ENCODE measurements at places on chromosomes 4 and X.

GRCh38 chr4:77501851-77502250 lies 103.8 kb upstream of the CXCL13 start:
- no peak for DNase-seq

DNA sequence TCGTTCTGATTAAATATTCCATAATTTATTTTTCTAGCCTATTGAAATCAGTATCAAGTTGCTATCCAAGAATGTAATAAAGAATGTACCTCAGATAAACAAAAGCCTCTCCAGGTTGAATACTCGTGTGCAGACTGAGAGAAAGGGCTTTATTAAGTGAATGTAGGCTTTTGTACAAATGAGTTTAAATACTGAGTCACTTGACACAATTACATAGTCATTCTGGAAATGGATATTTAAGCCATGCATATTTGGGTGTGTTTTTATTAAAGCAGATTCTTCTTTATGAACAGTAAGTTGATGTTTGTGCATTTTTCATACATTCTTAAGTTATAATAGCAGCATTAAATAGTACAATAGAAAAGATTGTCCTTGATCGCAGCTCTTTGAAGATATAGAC lies 139.8 kb upstream of the GK2 start:
- DNase-seq, result no peak

- DNase-seq, result no peak
These were observed 114.3 kb downstream of the GABRB1 start for GRCh38 chr4:47145630-47146029.

GRCh38 chr4:76753814-76754213 lies 144.1 kb downstream of the SOWAHB start:
- DNase-seq, result no peak

- no peak for DNase-seq
These were observed 10.1 kb upstream of the SH3TC1 start for GRCh38 chr4:8188743-8189550.

DNA sequence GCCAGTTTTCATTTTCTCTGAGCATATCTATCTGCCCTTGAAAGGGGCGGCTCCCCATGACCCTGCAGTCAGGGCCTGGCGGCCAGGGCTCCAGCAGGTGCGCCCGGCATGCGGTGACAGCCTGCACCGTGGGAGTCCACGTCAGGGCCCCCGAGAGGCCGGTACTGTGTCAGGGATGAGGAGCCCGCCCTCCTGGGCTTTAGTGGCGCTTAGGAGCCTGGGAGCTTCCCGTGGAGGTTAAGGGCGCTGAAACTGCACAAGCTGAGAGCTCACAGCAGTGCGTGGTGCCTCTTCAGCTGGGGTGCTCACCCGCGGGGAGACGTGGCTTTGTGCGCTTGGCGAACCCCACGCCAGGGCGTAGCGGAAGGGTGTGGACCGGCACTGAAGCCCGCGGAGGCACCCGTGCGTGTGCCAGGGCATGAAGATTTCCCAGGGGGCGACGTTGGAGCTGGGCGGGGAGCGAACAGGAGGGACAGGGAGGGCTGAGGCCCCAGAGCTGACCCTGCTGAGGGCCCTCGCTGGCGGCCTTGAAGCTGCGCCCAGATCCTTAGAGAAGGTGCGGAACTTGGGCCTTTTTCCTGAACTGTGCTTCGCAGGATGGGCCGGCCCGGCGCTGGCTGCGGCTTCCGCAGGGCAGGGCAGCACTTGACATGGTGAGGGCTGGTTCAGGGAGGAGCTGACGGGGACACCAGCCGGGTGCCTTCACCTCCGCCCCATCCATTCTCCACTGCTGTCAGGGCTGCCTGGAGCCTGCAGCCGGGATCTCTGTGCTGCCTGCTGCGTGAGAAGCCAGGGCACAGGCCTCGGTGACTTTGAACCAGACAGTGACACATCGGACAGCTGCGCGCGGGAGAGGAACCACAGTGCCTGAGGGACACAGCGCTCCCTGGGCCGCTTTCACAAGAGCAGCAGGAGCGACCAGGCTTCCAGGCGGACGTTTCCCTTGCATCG lies 32.9 kb downstream of the HTT-AS start:
- no peak for DNase-seq

- DNase-seq, result no peak
These were observed 137.4 kb upstream of the AGA start for GRCh38 chr4:177579649-177580048.

DNA sequence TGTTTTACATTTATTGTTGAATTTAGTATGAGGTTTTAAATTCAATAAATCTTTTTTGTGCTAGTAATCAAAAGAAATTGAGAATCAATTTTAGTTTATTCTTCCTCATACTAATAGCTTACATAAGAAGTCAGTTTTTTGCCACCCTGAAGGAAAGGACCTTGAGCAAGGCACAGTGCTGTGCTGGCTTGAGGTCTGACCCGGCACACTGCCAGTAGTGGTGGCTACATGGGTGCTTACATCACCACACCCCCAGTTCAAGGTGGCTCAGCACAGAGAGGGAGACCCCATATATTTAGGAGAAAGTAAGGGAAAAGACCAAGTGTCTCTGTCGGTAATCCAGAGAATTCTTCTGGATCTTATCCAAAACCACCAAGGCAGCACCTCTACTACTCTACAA lies 86.0 kb upstream of the LANCL3 start:
- no peak for DNase-seq

GRCh38 chr4:88843067-88843685 lies 145.5 kb upstream of the NAP1L5 start:
- DNase-seq, result no peak

- no peak for DNase-seq
These were observed 73.8 kb upstream of the DCLK2 start for GRCh38 chr4:150004481-150004880.

DNA sequence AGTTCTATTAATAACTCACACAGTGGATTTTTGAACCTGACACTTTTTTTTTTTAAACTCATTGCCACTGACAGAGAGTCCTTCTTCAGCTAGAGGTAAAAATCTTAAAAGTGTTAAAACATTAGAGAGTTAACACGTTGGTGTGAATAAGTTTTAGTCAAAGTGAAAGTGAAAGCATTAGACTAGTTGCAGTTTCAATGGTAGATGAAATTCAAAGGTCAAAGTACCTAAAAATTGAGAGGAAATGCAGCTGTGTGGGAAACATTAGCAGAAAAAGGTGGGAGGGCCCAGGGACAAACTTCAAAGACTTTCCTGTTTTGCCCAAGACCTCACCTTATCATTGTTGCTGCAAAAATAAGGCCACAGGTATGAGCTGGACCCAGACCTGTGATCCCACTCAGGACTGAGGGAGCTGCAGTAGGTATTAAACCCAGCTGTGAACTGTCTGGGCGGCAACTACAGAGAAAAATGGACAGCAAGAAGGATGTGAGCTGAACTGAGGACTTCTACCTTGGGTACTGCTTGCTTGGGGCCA lies 17.6 kb upstream of the GABRA4 start:
- DNase-seq, result no peak

DNA sequence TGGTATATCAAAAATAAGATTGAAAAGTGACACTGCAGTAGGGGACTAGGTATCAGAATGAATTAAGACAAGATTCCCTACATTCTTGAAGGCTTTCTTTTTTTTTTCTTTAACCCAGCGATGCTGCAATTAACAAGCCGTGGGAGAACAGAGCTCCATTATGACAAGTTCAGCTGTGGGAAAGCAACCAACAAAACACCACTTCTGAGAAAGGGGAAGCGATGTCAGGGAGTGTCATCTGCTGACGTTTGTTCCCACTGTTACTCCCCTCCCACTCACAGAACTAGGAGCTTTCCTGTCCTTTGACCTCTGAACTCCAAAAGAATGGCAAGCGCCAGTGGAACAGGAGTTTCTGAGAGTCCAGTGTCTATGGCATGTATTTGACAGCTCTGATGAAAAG lies 90.2 kb upstream of the SLITRK2 start:
- DNase-seq, result no peak

DNA sequence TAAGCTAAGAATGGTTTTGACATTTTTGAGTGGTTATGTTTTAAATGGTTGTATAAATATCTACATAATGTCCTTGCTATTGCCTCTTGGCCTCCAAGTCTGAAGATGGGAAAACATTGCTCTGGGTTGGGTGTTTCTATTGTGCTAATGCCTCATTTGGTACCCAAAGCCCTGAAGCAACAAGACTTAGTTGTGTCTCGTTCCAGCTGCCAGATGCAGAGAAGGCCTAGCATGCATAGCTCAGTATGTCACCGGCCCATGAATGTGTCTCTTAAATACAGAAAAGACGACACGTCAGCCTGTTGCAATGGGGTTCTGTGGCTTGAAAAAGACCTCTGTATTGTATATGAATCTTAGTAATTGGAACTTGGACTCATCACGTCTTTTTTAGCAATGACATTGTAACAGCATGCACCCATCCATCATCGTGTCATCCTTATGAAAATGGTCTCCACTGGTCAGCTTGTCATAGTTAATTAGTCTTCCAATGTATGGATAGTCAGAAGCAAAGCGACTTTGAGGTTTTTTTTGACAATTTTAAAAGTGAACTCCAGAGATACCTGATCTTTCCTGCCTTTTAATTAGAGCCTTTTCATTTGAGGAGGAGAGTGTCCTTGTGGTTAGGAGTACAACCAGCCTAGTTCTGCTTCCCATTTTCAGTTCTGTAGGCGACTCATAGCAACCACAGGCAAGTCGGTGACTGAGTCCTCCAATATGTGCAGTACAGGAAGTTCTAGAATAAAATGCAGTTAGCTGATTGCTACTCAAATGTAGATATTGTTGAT lies 126.4 kb upstream of the GATB start:
- no peak for DNase-seq

DNA sequence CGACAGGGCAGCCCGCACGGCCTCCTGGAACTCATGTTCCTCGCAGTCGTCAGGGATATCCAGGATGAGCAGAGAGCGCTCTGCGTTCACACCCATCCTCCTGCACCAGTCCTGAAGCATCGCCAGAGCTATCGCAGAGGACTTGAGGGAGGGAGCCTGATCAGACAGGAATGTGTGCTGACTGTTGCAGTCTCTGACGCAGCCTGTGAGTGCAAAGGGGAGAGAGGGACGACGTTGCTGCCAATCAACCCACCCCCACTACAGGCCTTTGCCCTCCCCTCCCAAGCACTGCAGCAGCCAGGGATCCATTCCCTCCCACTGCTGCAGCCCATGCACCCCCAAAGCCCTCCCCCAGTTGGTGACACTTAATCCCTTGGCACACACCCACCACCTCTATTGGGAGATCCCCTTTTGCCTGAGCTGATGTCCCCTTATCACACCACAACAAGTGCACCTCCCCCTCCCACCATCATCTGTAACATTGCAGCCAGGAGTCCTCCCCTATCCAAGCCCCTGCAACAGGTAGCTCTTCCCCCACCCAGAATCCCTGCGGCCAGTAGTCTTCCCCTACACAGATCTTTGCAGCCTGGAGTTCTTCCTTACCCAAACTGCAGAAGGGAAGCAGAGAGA lies 897 bp downstream of the PNMA6F start:
- no peak for DNase-seq

DNA sequence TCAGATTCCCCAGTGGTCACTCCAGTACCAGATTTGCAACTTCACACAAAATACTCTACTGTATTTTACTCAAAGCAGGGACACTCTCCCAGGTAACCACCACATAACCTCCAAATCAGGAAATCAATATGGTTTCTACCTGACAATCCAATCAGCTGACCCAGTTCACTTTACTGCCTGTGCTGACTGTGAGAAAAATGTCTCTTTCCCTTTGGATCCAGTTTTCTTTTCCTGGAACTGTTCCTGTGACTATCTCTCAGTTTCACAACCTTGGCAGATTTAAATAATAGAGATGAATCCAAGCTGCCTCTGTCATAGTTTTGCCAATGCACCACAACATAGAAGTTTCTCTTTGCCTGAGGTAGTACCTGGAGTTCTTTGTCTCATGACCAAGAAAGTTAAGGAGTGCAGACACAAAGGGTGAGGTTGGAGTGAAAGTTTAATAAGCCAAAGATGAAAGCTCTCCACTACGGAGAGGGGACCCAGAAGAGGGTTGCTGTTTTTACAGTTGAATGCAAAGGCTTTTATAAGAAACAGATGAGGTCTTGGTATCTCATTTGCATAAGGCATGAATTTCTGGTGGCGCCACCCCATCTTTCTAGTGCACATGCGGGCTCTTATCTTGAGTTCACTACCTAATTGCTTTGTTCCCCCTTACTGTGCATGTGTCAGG lies 29.7 kb upstream of the IL9R start:
- DNase-seq, result no peak

- no peak for DNase-seq
These were observed 24.6 kb downstream of the ABLIM2 start for GRCh38 chr4:8133897-8134563.

DNA sequence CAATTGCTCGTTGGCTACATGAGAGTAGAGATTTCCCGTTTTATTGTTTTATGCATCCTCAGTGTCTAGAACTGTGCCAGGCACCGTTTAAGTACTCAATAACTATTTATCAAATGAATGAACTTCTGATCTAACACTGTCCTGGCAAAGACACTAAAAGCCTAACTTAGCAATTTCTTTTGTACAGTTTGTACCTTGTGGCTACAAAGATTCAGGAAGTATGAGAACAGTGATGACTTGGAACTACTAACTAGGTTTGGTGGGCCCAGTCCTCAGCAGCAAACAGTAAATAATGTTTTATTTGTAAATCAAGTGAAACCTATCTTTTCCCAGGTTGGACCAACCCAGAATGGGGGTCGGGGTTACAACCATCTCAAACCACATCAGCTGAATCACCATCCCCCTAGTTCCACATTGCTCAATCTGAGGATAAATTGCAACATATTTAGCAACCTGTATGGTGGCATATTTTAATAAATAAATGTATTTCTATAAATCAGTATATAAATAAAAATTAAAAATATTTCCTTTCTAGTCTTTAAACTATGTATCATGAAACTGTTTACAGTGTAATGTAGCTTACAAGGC lies 12.3 kb upstream of the SCRG1 start:
- no peak for DNase-seq

- no peak for DNase-seq
These were observed 1.8 kb upstream of the CXCL5 start for GRCh38 chr4:74000301-74000700.

DNA sequence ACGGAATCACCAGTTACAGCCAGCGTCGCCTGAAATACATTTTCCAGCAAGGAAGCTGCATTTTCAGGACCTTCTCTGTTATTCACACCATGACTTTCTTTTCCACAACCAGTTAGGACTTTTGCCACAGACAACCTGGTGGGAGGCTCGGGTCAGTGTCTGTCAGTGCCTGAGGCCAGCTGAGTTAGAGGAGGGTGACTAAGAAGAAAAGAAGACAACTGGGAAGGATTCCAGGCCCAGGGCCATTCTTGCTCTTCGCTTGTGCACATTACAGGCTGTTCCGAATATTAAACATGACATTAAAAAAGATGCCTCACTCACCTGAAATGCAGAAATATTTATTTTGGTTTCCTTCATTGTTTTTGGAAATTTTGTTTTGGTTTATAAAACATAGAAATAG lies 21.4 kb upstream of the CENPU start:
- DNase-seq, result no peak

DNA sequence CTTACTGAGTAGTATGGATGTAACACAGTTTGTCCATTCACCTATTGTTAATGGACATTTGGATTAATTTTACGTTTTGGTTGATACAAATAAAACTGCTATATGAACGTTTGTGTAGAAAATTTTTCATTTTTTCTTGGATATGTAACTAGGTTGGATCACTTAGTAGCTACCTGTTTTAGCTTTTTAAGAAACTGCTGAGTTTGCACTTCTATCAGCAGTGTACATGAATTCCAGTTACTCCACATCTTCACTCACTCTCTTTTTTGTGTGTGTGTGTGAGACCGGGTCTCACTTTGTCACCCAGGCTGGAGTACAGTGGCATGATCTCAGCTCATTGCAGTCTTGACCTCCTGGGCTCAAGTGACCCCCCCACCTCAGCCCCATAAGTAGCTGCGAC lies 15.4 kb downstream of the LARP1B start:
- DNase-seq, result no peak

- no peak for DNase-seq
These were observed 143.6 kb downstream of the SLIT2 start for GRCh38 chr4:20395160-20395773.

- DNase-seq, result no peak
These were observed 10.6 kb downstream of the GSTCD start for GRCh38 chr4:105719204-105719603.

Measured in activated CD4-positive, alpha-beta T cell treated with anti-CD3 and anti-CD28 coated beads, Interleukin-2, amount 50 U/mL, for 4 hours (primary cell).